ENCODE measurements at places on chromosomes 7 and 10.
A peak's percentile ranks its signal among the peaks of the same experiment; 100 is the strongest.

DNA sequence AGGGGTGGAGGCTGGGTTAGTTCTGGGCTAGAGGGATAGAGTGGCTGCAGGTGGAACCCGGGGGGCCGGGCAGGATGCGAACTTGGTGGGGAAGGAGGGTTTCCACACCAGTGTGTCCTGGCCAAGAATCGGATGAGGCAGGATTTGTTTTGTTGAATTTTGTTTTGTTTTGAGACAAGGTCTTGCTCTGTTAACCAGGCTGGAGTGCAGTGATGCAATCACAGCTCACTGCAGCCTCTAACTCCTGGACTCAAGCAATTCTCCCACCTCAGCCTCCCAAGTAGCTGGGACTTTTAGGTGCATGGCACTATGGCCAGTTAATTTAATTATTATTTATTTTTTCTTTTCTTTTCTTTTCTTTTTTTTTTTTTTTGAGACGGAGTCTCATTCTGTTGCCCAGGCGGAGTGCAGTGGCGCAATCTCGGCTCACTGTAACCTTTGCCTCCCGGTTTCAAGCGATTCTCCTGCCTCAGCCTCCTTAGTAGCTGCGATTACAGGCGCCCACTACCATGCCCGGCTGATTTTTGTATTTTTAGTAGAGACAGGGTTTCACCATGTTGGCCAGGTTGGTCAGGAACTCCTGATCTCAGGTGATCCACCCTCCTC, 13.0 kb upstream of the PPP1R35 start:
- DNase-seq, result no peak

DNA sequence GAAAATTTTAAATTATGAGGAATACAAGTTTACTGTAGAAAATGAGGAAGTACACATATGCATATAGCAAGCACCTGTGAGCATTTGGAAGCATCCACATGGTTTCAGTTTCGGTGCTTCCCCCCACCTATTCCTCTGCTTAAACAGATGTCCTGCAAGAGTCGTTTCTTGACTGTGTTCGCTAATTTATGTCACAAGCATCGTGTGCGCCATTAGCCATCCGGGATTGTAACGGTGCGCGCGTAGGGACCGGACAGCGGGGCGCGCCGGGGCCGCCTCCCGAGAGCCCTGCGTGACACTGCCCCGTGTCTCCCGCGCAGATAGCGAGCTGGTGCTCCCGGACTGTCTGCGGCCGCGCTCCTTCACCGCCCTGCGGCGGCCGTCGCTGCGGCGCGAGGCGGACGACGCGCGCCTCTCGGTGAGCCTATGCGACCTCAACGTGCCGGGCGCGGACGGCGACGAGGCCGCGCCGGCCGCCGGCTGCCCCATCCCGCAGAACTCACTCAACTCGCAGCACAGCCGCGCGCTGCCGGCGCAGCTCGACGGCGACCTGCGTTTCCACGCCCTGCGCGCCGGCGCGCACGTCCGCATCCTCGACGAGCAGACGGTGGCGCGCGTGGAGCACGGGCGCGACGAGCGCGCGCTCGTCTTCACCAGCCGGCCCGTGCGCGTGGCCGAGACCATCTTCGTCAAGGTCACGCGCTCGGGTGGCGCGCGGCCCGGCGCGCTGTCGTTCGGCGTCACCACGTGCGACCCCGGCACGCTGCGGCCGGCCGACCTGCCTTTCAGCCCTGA, 90.9 kb downstream of the NEURL1 start:
- peak; percentile 66 for DNase-seq

DNA sequence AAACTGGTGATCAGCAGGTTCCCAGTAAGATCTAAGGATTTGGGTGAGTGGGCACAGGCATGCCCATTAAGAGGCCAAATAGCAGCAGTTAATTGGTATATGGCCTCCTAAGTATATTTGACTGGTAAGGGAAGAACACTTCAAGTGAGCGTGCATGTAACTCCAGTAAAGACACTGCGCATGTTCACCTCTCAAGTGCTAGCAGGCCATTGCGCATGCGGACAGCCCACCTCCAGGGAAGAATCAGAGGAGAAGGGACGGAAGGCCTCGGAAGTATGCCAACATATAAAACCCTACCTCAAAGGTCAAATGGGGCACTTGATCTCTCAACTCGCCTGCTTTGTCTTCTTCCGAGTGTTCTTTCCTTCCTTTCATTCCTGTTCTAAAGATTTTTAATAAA, 118.0 kb downstream of the ARL5B start:
- no peak for DNase-seq

DNA sequence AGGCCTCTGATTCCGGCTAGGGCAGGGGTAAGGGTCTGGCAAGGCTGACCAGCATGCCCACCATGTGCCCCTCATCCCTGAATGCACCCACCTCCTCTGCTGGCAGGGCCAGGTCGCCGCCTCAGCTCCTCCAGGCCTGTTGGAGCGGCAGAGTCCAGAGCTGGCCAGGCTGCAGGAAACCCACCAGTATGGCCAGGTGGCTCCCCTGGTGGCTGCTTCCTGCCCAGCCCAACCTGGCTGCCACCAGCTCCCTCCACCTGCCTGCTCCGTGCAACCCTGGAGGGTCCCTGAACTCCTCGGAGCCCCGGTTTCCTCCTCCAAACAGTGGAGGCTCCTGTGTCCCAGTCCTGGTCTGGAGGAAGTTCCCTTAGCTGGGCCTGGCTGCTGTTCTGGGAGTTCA, 39.6 kb downstream of the MICALL2 start:
- no peak for DNase-seq

GRCh38 chr10:8416760-8417159, 362.3 kb downstream of the GATA3 start:
- no peak for DNase-seq

DNA sequence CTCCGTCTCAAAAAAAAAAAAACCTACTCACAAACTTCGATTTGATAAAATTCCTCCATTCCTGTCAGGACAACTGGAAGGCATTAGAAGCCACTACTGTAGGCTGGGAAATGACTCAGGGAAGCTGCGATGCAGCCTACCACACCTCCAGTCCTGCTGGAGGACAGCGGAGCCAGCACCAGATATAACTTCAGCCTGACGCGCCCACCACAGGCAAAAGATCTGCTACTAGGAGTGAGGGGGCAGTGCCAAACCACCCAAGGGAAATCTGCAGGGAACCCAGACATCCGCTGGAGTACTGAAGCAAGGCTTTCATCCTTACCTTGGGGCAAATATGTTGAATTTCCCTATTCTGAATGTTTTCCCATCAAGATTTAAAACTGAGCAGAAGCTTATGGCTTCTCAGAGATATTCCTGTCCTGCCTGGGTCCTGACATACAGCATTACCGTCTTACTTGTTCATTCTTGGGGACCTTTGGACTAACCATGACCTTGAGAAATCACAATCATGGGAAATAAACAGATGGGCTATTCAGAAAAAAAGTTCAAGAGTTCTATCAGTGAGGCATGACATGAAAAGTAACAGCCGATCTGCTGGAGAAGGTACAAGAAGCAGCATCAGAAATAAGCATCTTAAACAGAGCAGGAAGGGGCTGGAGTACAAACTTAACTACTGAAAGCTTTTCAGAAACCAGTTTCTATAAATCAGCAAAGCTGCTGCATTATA, 20.4 kb downstream of the BCCIP start:
- no peak for DNase-seq
